Body of pancreas (tissue), 4 donors: ENCODE measurements at places on chromosomes 7 and 10. TPM values are rescaled to one million over a fixed set of nuclear protein-coding genes. Genes with fewer than 3 reads are reported as not detected.

CYP3A7 gene
- not detected for total RNA-seq

FXYD4 gene
- total RNA-seq: not detected

TEX36 gene
- total RNA-seq: not detected

ATAD1 gene
- 9.6 TPM for total RNA-seq

ZNF503 gene
- total RNA-seq: 38.6 TPM

SH2D4B gene
- 0.33 TPM for total RNA-seq

CLCN1 gene
- total RNA-seq: not detected

TMEM270 gene
- not detected for total RNA-seq

GPR141 gene
- not detected for total RNA-seq

TCF7L2 gene
- 25.7 TPM for total RNA-seq

DNA sequence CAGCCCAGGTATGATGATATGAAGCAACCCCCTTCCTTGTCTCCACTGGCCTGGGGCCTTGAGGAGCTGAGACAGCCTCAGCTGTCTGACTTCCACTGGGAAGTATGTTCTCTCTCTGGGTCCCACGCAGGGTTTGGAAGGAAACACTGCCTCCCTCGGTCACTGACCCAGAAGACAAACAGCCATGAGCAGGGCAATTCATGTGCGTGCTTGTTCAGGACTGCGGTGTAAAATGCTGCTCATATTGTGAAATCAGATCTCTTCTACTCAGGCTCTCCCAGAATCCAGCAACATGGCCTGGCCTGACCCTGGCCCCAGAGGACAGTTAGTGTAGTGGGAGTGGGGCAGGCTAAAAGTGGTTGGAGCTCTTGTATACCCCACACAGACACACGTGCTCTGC lies 2.8 kb downstream of the CLCN1 start:
- DNase-seq: no peak

DNA sequence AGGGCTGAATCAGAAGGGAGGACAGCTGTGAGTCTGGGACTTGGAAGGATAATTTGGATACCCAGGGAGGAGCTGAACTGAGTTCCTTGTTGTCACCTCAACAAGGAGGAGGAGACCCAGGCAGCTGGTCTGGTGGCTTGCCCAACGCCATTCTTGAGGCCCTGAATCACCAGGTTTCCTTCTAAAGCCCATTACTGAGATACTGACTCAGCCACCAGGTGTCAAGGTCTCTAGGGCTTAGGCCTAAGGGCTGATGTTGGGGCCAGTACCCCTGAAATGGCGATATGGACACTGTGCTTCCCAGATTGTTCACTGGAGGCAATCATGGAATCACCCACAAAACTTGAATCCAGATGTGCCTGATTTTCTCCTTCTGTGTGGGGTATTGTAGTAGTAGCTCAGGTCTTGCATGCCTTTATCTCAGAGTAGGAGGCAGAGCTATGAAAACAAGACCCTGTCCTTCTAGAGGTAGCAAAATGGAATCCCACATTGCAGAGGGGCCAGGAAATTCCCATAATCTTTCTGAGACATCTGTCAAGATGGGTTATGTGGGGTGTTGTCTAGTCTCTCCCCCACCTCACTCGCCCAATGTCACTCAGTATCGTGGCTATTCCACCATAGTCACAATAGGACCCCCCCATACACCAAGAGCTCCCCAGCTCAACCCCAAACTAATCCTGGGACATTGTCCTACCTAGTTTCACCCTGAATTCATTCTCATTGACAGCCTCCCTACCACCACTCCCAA lies 1.8 kb upstream of the ATG9B start:
- DNase-seq: no peak

GRCh38 chr10:23088609-23089008 lies 6.8 kb upstream of the MSRB2 start:
- DNase-seq: no peak

DNA sequence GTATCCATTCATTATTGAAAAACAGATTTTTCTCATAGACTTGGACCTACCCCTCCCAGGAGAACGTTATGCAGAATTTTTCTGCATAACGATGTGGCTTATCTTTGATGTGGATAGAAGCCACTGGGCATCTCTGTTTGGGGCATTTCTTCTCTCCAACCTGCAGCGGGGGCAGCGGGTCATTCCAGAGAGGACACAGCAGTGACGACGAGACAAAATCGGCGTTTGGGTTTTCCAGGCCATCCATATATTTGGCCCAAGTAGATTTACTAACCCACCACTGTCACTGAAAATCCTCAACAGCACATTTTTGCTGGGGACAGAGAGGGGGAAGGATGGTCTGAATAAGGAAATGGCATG lies 299.3 kb upstream of the PITRM1 start:
- no peak for DNase-seq

DNA sequence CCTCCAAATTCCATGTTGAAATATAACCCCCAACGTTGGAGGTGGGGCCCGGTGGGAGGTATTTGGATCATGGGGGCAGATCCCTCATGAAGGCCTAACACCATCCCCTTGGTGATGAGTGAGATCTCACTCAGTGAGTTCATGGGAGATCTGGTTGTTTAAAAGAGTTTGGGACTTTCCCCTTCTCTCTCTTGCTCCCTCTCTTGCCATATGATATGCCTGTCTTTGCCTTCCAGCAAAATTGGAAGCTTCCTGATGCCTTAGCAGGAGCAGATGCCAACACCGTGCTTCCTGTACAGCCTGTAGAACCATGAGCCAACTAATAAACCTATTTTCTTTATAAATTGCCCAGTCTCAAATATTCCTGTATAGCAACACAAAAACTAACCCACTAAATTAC lies 55.7 kb upstream of the CDK1 start:
- DNase-seq: no peak

GRCh38 chr7:2830609-2831376 lies 13.3 kb downstream of the GNA12 start:
- DNase-seq: no peak

DNA sequence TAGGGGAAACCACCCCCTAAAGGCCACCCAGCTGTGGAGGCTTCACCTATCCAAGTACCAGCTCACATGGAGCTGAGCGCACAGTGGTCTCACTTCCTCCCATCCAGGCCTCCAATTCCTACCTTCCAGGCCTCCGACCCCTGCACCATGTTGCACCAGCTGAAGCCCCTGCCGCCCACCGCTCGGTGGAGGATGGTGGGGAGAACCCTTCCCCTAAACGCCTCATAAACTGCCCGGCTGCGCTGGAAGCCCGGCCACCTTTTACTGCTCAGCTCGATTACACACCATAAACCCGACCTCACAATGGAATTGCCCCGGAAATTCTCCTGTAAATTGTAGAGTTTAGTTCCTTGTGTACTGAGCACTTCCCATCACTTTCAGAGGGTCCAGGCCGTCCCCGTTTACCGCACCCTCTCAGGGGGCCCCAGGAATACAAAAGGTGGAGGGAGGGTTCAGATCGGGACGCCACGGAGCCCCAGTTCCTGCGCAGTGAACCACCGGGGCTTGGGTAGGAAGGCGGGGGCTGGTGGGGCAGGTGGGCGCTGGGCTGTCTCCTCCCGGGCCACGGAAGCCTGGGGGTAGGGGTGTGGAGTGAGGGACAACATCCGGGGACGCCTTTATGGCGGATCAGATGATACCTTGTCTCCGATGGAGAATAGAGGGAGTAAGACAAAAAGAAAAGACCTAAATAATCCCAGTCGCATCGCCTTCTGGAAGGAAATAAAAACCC lies 1.4 kb upstream of the HOXA7 start:
- DNase-seq: peak; percentile 8

- DNase-seq: no peak
Measured at GRCh38 chr10:21927631-21928353, 75.7 kb downstream of the DNAJC1 start.

DNA sequence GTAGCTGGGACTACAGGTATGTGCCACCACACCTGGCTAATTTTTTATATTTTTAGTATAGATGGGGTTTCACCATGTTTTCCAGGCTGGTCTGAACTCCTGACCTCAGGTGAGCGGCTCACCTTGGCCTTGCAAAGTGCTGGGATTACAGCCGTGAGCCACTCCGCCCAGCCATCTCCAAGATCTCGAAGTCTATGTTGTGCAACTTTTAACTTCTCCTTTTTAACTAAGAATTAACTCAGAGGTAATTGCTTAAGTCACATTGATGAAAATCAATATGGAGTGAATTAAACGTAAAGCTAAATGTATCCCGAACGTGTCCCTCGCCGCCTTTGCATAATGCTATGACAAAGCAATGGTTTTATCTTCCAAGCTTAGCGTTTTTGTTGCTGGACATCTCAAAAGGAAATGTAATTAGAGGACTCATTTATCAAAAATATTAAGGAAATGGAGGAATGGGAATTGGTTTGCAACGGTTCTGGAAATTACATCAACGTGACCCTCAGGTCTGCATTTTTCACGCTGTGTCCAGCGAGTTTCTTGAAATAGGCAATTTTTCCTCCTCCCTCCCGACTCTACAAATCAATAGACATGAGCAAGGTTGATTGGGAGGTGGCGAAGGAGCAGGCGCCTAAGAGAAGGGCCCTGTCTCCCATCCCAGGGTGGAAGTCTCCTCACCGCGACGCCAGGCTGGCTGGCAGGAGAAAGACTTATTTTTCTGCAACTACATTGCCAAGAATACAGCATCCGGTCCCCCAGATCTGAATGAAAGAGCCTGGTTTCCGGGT lies 89.8 kb downstream of the TMEM130 start:
- DNase-seq: no peak

GRCh38 chr7:116553168-116553964 lies 28.5 kb downstream of the CAV1 start:
- DNase-seq: no peak

- DNase-seq: peak; percentile 68
Measured at GRCh38 chr10:59177031-59177797, 771 bp downstream of the PHYHIPL start.

GRCh38 chr10:47372726-47373125 lies 11.4 kb downstream of the ZNF488 start:
- no peak for DNase-seq
